ENCODE measurements at places on chromosomes 7 and 10. TPM values are rescaled to one million over a fixed set of nuclear protein-coding genes. Genes with fewer than 3 reads are reported as not detected.

Gene SEMA3D
- total RNA-seq, result 1.2 TPM

Gene TACC2
- total RNA-seq, result 23.4 TPM

Gene ADAM22
- total RNA-seq, result 0.79 TPM

Gene GPER1
- total RNA-seq, result 1.5 TPM

Gene TEX36
- total RNA-seq, result not detected

Gene EVX1
- total RNA-seq, result not detected

Gene TMEM72
- total RNA-seq, result not detected

Gene GARIN1A
- 0.53 TPM for total RNA-seq

Gene CFAP46
- 2.4 TPM for total RNA-seq

Gene OR2A7
- total RNA-seq, result 0.27 TPM

Gene RASA4
- total RNA-seq, result 6.6 TPM

Gene TFR2
- total RNA-seq, result 0.43 TPM

Gene ADAMTS14
- not detected for total RNA-seq

Gene THSD7A
- total RNA-seq, result 24.7 TPM

Measured in thoracic aorta endothelial cell (primary cell).